ENCODE measurements at places on chromosomes 11 and 22. TPM values are rescaled to one million over a fixed set of nuclear protein-coding genes. Genes with fewer than 3 reads are reported as not detected.

The KRTAP5-9 gene
- total RNA-seq, result 0.41 TPM

The PRR33 gene
- total RNA-seq, result not detected

The OR2D2 gene
- total RNA-seq, result 1.4 TPM

The OR5P2 gene
- total RNA-seq, result not detected

The CARD16 gene
- total RNA-seq, result 34.0 TPM

The TREH gene
- total RNA-seq, result 5.6 TPM

The LUZP2 gene
- total RNA-seq, result 3.3 TPM

The APOA5 gene
- not detected for total RNA-seq

The FOLH1 gene
- not detected for total RNA-seq

The STK33 gene
- 14.2 TPM for total RNA-seq

The APOL3 gene
- 8.7 TPM for total RNA-seq

The OSM gene
- not detected for total RNA-seq

The POU2AF2 gene
- total RNA-seq, result not detected

The KIF18A gene
- total RNA-seq, result 1.8 TPM

The HPS4 gene
- 29.1 TPM for total RNA-seq

The SLC37A2 gene
- total RNA-seq, result 7.6 TPM

The TMEM25 gene
- total RNA-seq, result 37.0 TPM

The TAF6L gene
- 234 TPM for total RNA-seq

The ANO5 gene
- total RNA-seq, result 5.2 TPM

The BAIAP2L2 gene
- total RNA-seq, result 106 TPM

Measured in transverse colon (tissue), 4 donors.